Hindlimb muscle (tissue), 1 donor: ENCODE measurements at places on chromosomes 7 and 10.

GRCh38 chr10:18400201-18400905, 251.0 kb downstream of the NSUN6 start:
- DNase-seq: no peak

GRCh38 chr10:124898471-124898870, 43.5 kb upstream of the ZRANB1 start:
- no peak for DNase-seq

DNA sequence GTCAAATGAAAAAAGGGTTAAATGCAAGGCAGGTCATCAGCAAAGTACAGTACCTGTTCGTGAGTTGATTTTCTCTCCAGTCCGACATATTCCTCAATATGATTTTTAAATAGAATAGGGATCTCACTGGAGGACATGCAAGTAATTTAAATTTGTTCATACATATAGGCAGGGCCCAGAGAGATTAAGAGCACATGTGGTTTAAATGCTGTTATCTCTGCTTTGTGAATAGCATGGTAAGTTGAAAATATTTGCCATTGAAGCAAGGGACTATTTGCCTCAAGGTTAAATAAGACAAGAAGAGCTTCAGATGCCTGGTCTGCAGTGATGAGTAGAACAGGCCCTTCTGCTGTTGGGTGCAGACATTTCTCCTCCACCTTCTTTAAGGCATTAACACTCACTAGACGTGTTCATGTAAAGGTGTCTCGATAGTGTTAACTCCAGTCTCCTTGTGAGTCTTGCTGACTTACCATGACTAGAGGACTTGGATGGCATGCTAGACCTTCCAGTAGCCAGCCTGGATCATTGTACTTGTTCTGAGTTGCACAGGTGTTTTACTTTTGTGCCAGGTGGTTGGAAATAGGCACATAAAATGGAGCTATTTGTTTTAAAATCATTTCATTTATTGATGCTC, 15.6 kb upstream of the AKR1C3 start:
- DNase-seq: no peak

GRCh38 chr7:17298840-17299482, 509 bp downstream of the AHR start:
- no peak for DNase-seq

DNA sequence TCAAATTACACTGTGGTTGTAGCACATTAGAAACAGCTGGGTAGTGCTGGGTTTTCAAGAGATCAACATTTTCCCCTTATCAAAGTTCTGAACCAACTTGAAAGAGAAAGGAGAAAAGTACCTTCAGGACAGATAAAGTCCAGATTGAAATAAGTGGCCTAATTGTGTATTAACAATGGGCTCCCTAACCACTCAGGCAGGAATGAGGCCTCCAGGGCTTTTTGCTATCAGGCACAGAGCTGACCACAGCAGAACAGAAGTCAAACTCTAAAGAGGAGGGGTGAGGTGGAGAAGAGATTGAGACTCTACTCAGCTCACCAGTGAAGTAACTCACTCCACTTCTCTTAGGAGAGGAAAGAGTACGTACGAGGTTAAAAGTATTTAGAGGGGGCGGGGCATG, 394.1 kb upstream of the PHF14 start:
- DNase-seq: no peak

- DNase-seq: no peak
These were observed 1174.3 kb downstream of the XPNPEP1 start for GRCh38 chr10:108749042-108749441.

GRCh38 chr7:44764665-44765578, 16.3 kb downstream of the ZMIZ2 start:
- no peak for DNase-seq

DNA sequence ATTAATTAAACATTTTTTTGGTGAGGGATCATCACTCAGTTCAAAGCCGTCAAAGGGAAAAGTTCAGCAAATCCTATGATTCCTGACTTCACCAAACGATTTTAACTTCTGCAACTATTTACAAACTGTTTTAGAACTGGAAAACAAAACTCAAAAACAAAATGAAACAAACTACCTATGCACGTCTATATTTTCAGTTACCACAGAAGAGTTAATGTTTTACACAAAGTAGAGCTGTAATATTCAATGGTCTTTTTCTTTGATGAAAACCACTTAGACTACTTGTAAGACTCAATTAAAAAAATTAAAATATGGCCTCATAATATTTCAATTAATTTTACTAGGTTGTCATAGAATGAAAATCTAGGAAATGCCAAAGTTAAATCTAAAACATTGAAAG, 131.5 kb downstream of the ATE1 start:
- no peak for DNase-seq

- no peak for DNase-seq
These were observed 124.6 kb upstream of the SEC61G start for GRCh38 chr7:54883576-54883975.

DNA sequence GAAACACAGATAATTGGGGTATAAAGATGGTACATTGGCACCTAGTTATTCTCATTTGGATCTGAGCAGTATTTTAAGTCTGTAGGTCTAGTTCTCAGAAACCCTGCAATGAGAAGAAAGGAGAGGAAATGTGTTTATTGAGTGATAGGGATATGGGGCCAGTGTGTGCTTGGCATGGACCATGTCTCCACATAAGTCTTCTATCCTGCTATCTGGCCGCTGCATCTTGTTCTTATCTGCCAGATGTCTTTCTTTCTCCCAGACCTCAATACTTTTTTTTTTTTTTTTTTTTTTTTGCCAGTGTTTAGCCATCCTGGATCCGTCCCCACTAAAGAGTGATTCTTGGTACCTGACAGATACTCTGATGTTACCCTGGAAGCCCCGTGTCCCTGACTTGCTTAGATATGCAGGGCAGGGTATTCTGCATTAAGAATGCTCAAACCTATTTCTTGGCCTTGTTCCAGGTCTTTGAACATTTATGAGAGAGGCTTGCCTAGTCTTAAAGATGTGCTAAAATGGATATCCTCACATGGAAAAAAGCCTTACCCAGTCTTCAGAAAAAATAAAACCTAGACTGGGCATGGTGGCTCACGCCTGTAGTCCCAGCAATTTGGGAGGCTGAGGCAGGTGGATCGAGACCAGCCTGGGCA, 10.0 kb downstream of the MTURN start:
- no peak for DNase-seq

DNA sequence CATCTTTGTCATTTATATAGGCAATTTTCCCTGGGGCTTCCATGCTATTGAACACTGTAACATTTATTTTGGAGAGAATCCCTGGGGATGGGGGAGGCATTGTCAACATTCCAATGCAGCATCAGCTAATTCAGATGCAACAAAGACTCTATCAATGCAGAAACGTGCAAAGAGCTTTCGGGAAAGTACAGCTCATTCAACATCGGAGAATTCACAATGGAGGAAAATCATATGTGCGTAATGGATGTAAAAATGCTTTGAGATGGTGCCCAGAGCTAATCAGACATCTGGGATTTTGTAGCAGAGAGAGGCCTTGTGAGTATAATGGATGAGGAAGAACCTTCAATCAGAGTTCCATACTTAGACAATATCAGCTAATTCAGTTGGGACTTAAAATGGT, 28.3 kb upstream of the FIS1 start:
- no peak for DNase-seq

- DNase-seq: no peak
These were observed 54.2 kb downstream of the ABI1 start for GRCh38 chr10:26806557-26806956.

- DNase-seq: no peak
These were observed 119.0 kb upstream of the FEZF1 start for GRCh38 chr7:122423591-122423990.

GRCh38 chr7:73994023-73994422, 34.0 kb upstream of the ELN start:
- DNase-seq: no peak

- no peak for DNase-seq
These were observed 18.7 kb downstream of the TBC1D12 start for GRCh38 chr10:94420998-94421528.

GRCh38 chr7:30567081-30567480, 27.6 kb upstream of the GARS1 start:
- no peak for DNase-seq
